ENCODE measurements at places on chromosomes 5 and 9. TPM values are rescaled to one million over a fixed set of nuclear protein-coding genes. Genes with fewer than 3 reads are reported as not detected.

Gene PRRT1B
- not detected for total RNA-seq

Gene CCDC192
- not detected for total RNA-seq

Gene ZNF354C
- total RNA-seq, result 3.7 TPM

Gene CDHR2
- total RNA-seq, result 0.36 TPM

Gene TMC1
- not detected for total RNA-seq

- DNase-seq, result no peak
Observed at GRCh38 chr5:116242343-116242742, 157.5 kb downstream of the COMMD10 start.

- no peak for DNase-seq
Observed at GRCh38 chr9:3251309-3251708, 274.5 kb downstream of the RFX3 start.

- DNase-seq, result no peak
Observed at GRCh38 chr9:131982102-131982501, 97.6 kb downstream of the MED27 start.

DNA sequence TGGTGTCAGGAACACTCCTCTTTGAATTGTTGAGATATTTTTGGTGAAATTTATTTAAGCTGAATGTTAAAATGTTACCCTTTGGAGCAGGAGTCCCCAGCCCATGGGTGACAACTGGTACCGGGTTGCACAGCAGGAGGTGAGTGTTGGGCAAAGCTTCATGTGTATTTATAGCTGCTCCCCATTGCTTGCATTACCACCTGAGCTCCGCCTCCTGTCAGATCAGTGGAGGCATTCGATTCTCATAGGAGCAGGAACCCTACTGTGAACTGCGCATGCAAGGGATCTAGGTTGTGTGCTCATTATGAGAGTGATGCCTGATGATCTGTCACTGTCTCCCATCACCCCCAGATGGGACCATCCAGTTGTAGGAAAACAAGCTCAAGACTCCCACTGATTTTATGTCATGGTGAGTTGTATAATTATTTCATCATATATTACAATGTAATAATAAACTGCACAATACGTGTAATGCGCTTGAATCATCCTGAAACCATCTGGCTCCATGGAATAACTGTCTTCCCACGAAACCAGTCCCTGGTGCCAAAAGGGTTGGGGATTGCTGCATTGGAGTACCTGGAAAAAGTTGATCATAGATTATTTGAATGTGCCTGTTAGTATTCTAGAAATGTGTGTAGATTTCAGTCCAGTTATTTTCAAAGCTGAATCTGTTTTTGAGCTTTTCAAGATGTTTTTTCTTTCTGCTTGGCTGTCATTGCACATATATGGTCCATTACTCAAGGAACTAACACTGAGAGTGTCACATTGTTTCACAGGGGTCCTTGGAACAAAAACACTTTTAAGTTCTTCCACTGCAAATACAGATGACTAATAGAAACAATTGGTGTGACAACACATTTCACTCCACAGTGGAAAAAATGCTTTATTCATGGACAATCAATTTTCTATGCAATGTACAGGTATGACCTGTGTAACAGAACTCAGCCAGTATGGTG is 104.6 kb upstream of the TNFAIP8 start:
- DNase-seq, result no peak

DNA sequence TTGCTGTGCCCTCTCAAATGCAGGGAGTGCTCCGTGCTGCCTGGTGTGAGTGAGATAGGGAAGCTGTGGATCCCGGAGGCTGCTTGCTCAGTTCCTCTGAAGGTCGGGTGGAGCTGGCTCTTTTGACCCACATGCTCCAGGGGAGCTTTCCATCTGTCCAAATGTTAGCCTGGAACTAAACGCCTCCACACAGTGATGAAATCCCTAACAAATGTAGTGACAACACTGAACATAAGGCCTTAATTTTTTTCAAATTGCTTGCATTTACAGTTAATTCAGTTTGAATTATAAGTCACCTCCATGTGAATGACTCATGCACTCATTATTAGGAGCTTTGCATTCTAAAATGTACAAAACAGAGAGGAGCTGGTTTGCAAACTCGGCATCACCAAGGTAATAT is 27.0 kb downstream of the PRDM6 start:
- DNase-seq, result no peak

- DNase-seq, result no peak
Observed at GRCh38 chr9:78557540-78557939, 260.6 kb downstream of the PSAT1 start.

GRCh38 chr9:131417264-131418142 is 23.6 kb downstream of the PRRC2B start:
- DNase-seq, result no peak

- DNase-seq, result no peak
Observed at GRCh38 chr9:105389796-105390195, 58.0 kb upstream of the FSD1L start.

DNA sequence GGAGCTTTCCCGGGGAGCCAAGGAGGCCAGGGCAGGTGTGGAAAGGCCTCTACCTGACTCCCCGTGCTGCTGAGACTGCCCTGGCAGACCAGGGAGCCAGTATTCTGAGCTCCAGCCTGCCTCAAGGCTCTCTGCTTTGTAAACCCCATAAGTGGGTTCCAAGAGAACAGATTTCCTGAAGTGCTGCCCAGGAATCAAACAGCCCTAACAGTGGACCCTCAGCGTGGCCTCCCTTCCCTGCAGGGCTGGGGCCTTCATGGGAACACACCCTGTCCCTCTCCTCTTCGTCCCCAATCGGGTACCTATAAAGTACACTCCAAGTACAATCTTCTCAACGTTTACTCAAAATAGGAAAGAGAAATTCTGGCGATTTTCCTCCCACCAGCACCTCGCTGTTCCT is 252.5 kb downstream of the FSTL4 start:
- no peak for DNase-seq

DNA sequence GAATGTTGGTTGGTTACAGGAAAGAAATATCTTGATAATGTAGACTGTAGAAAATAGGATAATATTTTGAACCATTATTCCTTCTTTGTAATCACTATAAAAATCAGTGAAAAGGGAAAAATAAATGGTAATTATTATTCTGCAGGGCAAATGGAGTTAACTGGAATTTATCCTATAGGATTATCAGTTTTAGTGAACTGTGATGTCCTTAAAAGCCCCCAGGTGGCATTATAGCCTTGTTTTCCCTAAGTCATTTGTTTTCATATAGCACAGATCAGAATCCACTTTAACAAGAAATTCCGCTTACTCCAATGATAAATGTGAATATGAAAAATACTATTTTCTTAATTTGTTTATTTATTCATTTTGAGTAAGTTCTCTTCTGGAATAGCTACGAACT is 26.2 kb upstream of the WDR41 start:
- DNase-seq, result peak; percentile 4

GRCh38 chr5:133924221-133924920 is 44.1 kb downstream of the C5orf15 start:
- no peak for DNase-seq

All from Daoy (cell line).